Ecto neural progenitor cell (in vitro differentiated cells): ENCODE measurements at places on chromosomes 5 and 9.
A peak's percentile ranks its signal among the peaks of the same experiment; 100 is the strongest.

- no peak for DNase-seq
Observed at GRCh38 chr9:117869712-117870111, 165.5 kb downstream of the TLR4 start.

DNA sequence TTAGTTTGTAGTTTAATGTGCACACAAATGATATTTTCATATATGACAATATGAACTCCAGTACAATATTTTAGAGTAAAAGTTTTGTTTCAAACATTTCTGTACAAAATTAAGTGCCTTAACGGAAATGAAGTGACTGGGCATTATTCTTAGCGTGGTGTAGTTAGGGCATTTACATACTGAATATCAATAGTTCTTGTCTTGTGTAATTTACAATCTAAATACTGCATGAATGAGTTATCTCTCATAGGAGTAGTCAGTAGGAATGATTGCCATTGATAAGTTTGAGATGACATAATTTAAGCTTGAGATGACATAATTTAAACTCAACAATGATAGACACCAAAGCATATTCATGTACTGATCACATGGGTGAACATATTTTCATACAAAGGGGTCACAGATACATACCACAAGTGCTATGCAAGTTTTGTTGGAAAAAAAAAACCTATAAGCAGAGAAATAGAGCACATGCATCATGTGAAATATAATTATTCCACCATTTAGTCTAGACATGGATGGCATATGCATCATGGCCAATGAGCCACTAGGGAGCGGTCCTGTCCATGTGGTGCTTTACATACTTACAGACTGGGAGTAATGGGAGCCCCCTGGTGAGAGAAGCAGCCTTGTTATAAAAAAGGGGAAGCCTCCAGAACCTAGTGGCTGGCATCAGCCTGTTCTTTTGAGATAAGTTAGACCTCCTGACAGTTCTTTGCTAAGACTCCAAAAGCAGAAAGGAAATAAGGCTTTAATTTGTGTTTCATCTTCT, 1523.9 kb downstream of the MAT2B start:
- no peak for DNase-seq

- DNase-seq, result no peak
Observed at GRCh38 chr5:130529511-130530485, 625.5 kb downstream of the CHSY3 start.

DNA sequence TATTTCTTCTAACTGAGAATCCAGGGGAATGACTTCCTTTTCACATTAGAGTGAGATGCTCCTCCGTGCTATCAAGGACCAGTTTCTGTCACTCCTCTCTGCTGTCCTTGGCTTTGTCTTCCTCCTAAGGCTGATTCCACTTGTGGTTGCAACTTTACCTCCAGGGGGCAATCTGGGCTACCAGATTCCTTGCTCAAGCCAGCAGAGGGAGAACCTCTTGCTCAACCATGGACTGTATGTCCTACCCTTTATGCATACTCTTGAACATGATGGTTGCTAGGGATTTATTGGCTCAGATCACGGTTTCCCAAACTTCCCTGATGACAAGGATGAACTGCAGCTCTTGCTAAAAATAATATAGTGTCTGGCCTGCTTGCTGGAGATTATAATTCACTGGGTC, 24.0 kb downstream of the NNT start:
- peak; percentile 57 for DNase-seq

DNA sequence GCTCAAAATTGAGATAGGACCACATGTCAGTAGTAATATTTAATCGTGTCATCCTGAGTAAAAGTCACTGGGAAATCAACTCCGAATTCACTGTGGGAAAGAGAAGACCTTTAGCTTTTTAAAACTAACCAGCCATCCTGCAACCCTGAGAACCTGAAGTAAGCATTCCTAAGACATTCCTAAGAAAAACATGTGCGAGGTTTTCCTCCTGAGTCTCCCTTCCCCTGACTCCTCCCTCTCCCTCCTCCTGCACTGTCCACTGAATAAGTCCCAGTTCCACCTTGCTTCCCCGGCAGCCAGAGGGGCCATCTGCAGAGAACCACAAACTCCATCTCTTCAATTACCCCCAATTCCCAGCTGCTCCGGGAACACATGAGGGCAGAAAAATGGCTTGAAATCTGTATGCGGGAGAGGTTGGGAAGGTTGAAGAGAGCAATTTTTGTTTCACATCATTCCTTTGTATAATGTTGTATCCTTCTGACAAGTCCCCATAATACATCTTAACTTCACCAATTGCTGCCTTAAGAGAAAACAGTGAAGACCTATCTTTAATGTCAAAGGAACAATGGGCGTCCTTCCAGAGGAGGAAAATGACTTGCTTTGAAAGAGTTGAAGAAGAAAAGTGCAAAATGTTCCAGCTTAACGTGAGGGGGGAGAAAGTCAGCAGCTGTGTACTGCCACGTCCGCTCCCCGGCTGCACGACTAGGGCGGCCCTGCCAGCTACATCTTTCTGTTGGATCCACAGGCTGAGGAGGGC, 186.3 kb downstream of the ZNF462 start:
- no peak for DNase-seq

DNA sequence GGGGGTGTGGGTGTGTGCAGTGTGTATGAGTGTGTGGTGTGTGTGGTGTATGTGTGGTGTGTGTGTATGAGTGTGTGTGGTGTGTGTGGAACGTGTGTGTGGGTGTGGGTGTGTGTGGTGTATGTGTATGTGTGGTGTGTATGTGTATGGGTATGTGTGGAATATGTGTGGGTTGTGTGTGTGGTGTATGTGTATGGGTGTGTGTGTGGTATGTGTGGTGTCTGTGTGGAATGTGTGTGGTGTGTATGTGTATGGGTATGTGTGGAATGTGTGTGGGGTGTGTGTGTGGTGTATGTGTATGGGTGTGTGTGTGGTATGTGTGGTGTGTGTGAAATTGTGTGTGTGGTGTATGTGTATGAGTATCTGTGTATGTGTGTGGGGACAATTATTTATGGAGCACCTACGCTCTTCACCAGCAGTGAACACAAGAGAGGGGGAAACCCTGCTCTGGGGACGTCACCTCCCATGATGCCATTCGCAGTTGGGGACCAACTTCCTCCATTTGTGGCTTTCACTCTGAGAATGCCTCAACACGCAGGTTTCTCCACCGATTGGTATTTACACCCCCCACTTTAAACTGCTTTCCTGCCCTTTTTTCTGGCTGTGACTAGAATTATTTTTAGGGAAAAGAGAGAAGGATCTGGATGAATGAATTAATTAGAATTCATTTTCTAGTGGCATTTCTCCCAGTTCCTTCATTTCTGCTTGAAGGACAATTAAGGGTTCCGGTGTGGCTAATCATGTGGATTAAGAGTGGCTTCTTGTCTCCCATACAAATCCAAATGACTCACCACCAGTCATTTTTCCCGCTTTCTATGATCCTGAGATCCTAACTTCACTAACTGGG, 238.1 kb downstream of the ROR2 start:
- DNase-seq, result no peak

DNA sequence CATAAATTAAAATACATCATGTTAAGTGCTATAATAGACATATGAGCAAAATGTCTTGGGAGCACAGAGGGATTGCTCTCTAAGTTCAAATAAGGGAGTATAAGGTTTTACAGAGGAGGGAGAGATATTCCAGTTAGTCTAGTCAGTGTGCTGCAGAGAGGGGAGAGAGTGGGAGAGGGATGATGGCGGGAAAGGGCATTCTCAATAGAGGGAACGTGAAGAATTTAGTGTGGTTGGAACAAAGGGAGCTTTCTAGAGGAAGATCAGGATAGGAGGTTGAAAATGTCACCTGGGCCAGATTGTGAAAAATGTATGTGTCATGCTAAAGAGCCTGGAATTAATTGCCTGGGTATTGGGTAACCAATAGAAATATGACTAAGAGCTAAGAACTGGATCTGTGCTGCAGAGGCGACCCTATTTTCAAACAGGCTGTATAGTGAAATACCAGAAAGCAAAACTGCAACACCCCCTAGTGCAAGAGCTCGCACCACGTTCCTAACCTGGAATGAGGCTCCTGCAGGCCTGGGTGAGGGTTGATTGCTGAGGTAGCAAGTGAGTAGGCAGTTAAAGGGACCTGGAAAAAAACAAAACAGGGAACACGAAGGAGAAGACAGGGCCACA, 791.8 kb upstream of the C9orf72 start:
- DNase-seq, result peak; percentile 50

DNA sequence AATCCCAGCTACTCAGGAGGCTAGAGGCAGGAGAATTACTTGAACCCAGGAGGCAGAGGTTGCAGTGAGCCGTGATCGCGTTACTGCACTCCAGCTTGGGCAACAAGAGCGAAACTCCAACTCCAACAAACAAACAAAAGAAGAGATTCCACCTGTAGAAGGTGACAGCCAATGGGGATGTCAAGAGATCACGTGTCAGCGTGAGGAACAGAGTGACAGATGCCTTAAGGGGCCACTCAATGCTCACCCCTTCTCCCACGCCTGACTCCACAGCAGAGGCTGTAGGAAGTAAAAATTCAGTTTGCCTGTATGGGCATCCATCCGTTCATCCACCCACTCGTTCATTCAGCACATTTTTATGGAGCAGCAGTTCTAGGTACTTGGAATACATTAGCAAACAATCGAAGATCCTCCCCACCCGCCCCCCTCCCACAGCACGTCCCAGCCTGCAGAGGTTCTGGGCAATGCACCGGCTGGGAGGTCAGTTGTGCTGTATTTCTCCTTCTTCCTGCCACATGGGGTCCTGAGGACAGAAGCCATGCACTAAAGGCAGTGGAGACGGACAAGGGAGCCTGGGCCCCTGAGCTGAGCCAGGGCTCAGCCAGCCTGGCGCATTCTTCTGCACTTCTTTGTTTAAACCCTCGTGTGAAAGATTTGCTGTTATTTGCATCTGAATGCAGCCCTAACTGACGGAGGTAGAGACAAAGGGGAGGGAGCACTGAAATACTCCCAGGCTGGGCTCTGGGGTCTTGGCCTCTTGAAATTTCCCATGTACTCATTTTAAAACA, 11.3 kb upstream of the RNF130 start:
- peak; percentile 81 for DNase-seq

DNA sequence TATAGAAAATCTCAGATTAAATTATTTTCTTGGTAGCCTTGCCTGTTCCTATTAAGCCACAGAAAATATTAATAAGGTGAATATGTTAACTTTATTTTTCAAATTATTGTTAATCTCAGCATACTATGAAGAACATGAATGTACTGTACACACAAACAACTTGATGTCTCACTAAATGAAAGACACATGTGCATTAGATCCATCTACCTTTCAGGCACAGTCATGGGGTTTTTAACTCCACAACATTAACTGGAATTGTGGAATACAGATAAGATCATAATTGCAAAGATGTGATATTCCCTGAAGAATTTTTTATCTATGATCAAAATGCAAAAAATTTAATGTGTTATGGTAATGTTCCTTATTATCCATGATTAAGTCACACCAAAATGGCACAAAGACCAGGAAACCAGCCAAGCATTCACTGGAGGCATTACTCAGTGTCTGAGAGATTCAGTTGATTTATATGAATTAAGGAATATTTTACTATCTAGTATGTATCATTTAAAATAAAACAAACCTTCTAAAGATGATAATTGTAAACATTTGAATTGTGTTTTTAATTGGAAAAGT, 150.0 kb upstream of the VCAN start:
- DNase-seq, result no peak

DNA sequence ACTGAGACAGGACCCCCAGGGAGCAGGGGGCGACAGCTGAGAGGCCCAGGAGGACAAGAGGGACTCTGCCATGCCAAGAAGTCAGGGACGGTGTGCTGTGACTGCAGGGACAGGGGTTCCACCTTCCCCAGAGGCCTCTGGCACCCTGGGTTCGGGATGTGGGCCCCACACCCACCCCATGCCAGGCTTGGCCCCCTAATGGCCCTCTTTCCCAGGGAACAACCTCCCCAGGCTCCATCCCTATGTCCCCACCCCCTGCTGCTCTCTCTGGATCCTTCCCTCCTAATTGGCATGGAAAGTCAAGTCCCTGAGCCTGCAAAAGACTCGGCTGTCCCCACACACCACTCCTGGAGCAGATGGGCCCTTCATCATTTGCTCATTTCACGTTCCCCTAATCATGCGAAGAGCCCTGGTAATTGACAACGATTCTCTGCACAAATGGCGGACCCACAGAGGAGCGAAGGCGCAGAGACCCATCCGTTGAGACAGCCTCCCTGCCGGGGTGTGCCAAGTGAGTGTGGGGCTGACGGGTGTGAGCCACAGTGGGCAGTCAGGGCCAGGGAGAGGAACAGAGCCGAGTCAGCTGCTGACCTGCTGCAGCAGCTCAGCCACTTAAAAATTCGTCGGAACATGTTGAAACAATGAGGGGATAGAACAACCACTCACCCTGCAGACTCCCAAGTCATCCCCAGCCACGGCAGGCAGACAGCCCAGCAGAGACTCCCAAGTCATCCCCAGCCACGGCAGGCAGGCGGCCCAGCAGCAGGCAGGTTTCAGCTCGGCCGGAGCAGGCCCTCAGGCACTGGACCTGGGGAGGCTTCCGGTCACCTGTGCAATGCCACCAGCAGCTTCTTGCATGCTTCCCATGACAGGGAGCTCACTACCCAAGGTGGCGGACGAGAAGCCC, 109.0 kb downstream of the VAV2 start:
- no peak for DNase-seq

DNA sequence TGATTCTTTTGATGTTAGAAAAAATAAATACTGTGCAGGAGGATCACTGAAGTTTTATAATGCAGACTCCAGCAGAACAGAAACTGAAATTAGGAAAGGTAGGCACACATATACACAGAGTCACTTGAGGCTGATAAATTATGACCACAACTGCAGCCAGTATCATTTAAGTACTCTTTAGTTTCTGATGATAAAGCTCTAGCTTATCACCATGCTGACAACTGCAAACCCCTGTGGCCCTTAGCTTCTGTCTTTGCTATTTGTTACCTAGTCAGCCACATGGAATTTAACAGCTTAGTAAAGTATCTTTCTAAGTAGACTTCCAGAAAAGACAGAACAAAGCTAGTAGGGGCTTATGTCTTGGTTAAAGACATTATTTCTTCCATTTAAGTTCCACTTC, 734.8 kb upstream of the CDH6 start:
- no peak for DNase-seq

GRCh38 chr5:153573326-153574033, 83.0 kb downstream of the GRIA1 start:
- no peak for DNase-seq

- DNase-seq, result no peak
Observed at GRCh38 chr9:73137286-73137899, 14.3 kb upstream of the ANXA1 start.

- DNase-seq, result no peak
Observed at GRCh38 chr9:15157381-15157780, 149.6 kb downstream of the TTC39B start.

DNA sequence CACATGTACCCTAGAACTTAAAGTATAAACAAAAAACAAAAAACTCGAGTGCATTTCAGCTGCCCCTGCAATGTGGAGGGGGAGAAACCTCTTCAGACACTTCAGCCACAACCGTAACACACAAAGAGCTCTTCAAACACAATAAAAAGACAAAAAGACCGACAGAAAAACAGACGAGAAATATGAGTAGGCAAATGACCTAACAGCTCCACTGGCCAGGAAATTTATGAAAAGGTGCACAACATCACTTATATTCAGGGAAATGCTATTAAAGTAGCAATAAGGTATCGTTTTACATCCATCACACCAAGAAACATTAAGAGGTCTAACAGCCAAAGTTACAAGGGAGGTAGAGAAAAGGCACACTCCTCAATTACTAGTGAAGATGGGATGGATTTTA, 6.2 kb downstream of the ZBED3 start:
- no peak for DNase-seq

- no peak for DNase-seq
Observed at GRCh38 chr9:92965061-92965758, 17.9 kb downstream of the FGD3 start.
